ENCODE measurements at places on chromosomes 11 and 22. TPM values are rescaled to one million over a fixed set of nuclear protein-coding genes. Genes with fewer than 3 reads are reported as not detected.

The RASSF10 gene
- total RNA-seq = not detected

The METTL15 gene
- total RNA-seq = 22.4 TPM

The SYCE3 gene
- total RNA-seq = 3.9 TPM

The IGLL1 gene
- not detected for total RNA-seq

The MDK gene
- total RNA-seq = 5.8 TPM

The APOA5 gene
- not detected for total RNA-seq

The TRIM51 gene
- not detected for total RNA-seq

The DKK3 gene
- not detected for total RNA-seq

The CYTH4 gene
- 60.7 TPM for total RNA-seq

The C11orf16 gene
- not detected for total RNA-seq

The CHKB gene
- 127 TPM for total RNA-seq

The FLRT1 gene
- not detected for total RNA-seq

The RIMBP3C gene
- total RNA-seq = 0.33 TPM

The TMEM132A gene
- 0.71 TPM for total RNA-seq

The TPH1 gene
- 0.05 TPM for total RNA-seq

The PLAAT2 gene
- not detected for total RNA-seq

The ESAM gene
- 1.7 TPM for total RNA-seq

The ALX4 gene
- total RNA-seq = not detected

The OR4D5 gene
- not detected for total RNA-seq

The ACRV1 gene
- total RNA-seq = not detected

The GGTLC3 gene
- total RNA-seq = not detected

The HNRNPUL2 gene
- 63.2 TPM for total RNA-seq

The PDXP gene
- 34.5 TPM for total RNA-seq

The OR51A2 gene
- total RNA-seq = not detected

The MMP7 gene
- not detected for total RNA-seq

The PPME1 gene
- 73.9 TPM for total RNA-seq

The HSPA8 gene
- total RNA-seq = 2,059 TPM

The UPK3A gene
- not detected for total RNA-seq

The FGF4 gene
- not detected for total RNA-seq
